ENCODE measurements at places on chromosomes 3 and 15.

- DNase-seq, result no peak
These were observed 433.1 kb downstream of the EPHB1 start for GRCh38 chr3:135228201-135228600.

DNA sequence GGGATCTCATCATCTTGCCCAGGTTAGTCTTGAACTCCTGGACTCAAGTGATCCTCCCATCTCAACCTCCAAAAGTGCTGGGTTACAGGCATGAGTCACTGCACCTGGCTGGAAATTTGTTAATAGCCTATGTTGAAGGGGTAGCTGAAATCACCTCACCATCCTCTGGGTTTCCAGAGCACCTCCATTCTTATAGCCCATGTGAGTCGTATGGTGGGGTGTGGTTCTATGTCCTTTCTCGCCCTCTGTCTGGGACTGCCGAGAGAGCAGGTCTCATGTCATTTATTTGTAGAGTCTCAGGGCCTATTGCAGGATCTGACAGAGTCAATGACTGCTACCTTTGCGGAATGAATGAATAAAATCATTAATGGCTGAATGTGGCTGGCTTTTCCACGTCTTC lies 20.9 kb downstream of the CEMIP start:
- DNase-seq, result no peak

DNA sequence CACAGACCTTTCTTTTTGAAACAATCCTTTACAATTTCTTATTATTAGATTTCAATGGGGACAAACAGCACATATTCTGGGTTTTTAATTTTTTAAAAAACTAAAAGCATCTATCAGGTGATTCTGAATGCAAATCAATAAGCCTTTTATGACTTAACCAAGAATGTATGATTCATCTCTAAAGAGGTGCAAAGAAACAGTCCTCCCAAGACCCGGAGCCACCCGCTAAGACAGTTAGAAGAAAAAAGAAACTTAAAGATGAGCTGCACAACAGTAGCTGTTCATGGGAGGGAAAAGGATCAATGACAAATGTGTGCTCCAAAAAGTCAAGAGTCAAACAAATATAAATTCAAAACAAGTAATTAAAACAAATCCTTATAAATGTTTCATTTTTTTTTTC lies 319.5 kb downstream of the THSD4 start:
- DNase-seq, result no peak

DNA sequence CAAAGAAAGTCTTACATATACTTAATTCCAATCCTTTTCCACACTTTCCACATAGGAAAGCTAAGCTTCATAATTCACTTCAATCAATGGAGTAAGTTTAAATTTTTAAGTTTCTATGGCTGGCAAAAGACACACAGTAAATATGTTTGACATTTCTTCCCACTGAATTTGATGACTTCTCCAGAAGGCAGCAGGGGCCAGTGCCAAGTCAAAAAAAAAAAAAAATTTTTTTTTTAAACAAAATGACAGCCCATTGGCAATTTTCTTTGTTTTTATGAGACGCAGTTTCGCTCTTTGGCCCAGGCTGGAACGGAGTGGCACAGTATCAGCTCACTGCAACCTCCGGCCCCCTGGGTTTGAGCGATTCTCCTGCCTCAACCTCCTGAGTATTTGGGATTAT lies 28.7 kb downstream of the ATP13A3 start:
- DNase-seq, result no peak

- DNase-seq, result no peak
These were observed 203.3 kb upstream of the IL12A start for GRCh38 chr3:159785273-159785708.

DNA sequence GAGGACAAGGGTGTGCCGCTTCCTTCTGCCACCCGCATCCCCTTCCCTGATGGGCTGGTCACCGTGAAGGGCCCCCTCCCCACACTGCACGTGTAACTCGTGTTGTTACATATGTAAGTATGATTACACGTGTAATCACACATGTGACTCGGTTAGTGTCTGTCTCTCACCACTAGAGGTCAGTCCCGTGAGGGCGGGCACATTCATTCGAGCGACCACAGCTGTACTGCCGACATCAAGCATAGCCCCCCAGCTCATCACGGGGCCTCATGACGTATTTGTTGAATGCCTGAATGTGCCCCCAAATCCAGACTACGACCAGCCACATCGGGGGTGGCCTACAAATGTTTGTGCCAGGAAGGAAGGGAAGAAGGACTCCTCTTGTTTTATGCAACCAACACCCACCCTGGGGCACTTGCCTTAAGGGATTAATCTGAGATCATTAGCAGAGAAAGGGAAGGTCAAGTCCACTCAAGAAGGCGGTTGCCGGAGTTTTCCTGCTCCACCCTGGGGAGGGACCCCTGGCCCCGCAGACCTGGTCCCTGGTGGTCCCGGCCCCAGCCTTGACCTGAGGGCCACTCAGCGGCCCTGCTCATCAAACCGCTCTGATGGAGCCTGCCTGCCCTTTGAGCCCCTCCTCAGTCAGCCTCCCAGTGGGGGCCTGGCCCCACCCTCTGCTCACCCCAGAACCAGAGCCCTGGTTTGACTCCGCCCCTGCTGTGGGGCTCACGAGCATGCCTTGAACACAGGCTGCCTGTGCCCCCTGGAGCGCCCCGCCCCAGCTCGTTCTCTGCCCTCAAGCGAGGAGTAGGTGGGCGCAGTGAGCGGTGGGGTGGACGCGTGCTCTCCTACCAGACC lies 52.8 kb downstream of the RGMA start:
- DNase-seq, result peak; percentile 30

- no peak for DNase-seq
These were observed 18.5 kb downstream of the KBTBD8 start for GRCh38 chr3:67016522-67017080.

GRCh38 chr15:64842096-64842939 lies 603 bp downstream of the PLEKHO2 start:
- DNase-seq, result no peak

DNA sequence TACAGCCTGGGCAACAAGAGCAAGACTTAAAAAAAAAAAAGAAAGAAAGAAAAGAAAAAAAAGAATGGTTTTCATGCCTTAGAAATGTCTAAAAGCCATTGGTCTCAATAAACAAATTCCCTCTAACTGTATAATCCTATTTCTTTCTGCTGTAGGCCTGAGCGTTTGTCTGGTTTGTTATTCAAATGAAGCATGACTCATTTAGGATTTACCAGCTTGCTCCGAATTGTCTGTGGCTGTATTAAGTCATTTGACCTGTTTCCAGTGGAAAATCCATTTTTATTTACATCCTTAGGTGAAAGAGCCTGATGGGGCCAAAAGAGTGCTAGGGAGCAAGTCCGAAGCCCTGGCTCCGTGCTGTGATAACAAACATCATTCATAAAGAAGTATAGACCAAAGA lies 73.8 kb downstream of the BDH1 start:
- DNase-seq, result no peak

DNA sequence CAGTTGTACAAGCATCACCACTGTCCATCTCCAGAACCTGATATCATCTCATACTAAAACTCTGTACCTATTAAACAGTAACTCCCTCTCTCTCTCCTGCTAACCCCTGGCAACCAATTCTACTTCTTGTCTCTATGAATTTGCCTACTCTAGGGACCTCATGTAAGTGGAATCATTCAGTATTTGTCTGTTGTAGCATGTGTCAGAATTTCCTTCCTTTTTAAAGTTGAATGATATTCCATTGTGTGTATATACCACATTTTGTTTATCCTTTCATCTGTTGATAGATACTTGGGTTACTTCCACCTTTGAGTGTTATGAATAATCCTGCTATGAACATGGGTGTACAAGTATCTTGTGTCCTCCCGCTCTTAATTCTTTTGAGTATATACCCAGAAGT lies 16.6 kb downstream of the ZNF592 start:
- DNase-seq, result no peak

- DNase-seq, result peak; percentile 67
These were observed 275.3 kb downstream of the UACA start for GRCh38 chr15:70488002-70488605.

DNA sequence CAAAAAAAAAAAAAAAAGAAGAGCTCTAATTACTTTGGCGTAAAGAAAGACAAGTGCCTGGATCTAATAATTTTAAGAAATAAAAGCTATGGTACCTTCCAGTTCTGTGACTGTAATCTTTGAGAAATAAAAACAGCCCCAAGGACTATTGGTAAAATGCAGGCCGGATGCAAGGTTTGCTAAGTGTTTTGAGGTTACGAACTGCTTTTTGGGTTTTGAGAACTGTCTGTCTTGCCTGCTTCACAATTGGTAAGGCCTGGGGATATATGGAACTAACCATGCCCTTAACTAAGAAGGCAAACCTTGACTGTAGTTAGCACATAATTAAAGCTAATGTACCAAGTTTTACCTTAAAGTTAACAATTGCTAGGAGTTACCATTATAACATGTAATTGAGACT lies 388.4 kb upstream of the CBLB start:
- no peak for DNase-seq

- no peak for DNase-seq
These were observed 36.9 kb upstream of the MYZAP start for GRCh38 chr15:57554812-57555179.

GRCh38 chr15:59124261-59124660 lies 19.3 kb downstream of the CCNB2 start:
- no peak for DNase-seq

DNA sequence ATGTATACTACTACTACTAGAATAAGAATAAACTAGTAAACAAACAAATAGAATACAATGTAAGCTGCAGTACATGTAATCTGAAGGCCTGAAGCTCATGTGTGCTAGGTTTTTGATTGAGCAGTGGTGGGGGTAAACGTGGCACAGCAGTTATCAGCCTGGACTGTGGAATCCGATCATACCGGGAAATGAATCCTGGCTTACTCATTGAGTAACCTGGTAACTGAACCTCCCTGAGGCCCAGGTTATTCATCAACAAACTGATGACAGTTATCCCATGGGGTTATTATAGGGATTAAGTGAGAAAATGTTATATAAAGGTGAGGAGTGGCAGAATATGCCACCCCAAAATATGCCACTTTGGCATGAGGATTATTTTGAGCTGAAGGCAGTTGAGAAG lies 339.1 kb downstream of the FHIT start:
- no peak for DNase-seq

DNA sequence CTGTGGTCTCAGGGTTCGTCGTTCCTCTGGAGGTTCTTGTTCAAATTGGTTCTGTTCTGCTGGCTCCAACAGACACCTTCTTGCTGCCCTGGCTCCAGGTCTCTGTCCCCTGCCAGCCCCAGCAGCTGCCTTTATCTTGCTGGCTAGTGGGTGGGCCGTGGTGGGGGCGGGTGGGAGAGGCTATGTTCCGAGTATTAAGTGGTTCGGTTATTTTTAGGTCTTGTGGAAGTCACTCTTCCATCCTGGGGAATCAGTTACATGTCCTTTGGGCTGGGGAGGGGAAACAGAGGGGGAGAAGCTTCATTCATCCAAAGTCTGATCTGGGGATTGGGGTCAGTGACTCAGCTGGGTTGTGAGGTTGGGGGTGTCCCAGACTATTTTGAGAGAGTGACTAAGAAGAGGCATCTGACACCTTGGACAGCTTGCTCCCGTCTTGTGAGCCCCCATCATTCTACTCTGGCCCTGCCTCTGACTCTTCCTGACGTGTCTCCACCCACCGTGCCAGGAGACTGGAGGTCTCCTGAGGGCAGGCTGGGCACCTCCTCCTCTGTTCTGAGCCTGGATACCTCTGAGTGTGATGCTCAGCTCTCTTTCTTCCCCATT lies at the start of gene XIRP1:
XIRP1 (minus strand) TSS at position 106 of the 603 bp plus-strand sequence. CDS start 3,150 bp downstream, outside the sequence.
- no peak for DNase-seq

GRCh38 chr15:90225504-90226234 lies 8.1 kb downstream of the CIB1 start:
- no peak for DNase-seq

DNA sequence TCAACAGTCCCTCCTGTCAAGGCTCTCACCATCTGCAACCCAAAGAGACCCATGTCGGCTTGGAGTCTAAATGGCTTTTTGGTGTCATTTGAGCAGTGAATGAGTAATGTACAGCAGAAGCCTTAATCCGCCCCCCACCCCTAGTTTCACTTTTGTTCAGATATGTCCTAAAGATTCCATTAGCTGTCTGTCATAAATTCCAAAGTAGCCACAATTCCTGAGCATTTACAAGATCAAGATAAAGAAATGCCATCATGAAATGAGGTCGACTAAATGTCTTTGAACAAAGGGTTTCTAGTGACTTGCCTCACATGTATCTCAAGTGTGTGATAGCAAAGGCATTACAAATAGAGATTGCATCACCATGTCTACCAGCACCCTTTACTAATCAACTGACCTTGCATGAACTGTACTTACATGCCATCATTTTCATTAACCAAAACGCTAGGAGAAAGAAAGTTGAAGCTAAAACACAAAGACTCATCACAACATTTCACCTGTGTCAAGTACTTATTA lies 123.8 kb upstream of the PHLDB2 start:
- no peak for DNase-seq

GRCh38 chr15:59255680-59256336 lies 49.2 kb downstream of the LDHAL6B start:
- no peak for DNase-seq

GRCh38 chr15:59372352-59373211 lies at the start of gene MYO1E:
TSS of gene MYO1E (minus strand) at chr15:59372871. CDS start at chr15:59372500, 371 bp downstream.
- peak; percentile 13 for DNase-seq

- DNase-seq, result no peak
These were observed 32.0 kb downstream of the HCN4 start for GRCh38 chr15:73336756-73337155.

- no peak for DNase-seq
These were observed 26.7 kb downstream of the GBE1 start for GRCh38 chr3:81734742-81735141.

DNA sequence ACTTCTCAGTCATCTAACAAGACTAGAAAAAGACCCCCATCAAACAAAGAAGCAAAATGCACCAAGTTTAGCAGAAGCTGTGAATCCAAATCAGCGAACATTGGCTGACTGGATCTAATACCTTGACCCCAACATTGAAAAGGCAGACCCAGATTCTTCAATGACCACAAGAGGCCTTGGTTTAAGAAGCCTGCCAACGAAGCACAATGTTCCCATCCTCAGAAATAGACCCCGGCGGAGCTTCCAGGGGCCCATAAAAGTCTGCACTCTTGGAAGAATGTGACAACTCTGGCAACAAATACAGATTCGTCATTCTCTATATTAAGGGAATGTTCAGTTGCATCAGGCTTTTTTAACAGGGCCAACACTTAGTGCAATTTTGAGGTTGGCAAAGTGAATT lies 112.8 kb upstream of the BCL6 start:
- DNase-seq, result no peak

GRCh38 chr15:88917760-88918159 lies 4.6 kb upstream of the MFGE8 start:
- DNase-seq, result no peak

- no peak for DNase-seq
These were observed 43.1 kb downstream of the COL8A1 start for GRCh38 chr3:99681512-99681911.

DNA sequence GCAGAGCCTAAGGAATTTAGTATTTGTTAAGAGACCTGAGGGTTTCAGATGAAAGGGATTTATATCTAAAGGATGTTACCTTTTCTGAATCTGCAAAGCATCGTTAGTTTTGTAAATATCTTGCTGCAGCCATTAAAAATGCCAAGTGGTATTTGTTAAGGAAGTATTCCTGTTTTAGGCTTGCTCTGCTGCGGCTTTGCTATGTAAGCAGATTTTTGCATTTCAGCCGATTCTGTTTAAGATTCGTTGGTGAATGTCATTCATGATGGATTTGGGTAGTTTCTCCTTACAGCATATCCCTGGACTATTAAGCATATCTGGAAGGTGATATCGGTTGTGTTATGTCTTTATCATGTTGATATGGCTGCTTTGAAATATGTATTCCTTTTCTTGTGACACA lies 1.0 kb downstream of the USP8 start:
- no peak for DNase-seq

Measured in stimulated activated CD4-positive, alpha-beta T cell treated with anti-CD3 and anti-CD28 coated beads, Interleukin-4, amount 100 ng/mL, for 4 hours (primary cell).